ENCODE measurements at places on chromosomes 1 and 21. TPM values are rescaled to one million over a fixed set of nuclear protein-coding genes. Genes with fewer than 3 reads are reported as not detected.

POU3F1 gene
- total RNA-seq = not detected

- no peak for DNase-seq
Observed at GRCh38 chr1:5667513-5668325, 324.5 kb downstream of the NPHP4 start.

DNA sequence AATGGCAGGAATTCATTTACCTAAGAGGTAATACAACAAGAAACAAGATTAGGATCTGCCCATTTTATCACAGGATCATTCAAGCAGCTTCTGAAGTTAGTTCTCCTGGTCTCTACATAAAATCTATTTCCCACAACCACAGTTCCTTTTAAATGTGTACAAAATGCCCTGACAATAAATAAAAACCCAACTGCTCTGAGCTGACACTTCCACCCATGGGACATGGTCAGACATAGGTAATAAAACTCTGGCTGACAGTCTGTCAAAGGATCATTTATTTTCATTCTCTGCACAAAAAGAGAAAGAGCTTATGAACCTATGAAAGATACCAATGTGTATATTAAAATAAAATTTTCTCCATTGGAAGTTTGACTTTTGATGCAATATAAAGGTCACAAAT is 145.4 kb upstream of the PALMD start:
- DNase-seq = no peak

GRCh38 chr1:213138391-213138790 is 87.3 kb downstream of the RPS6KC1 start:
- no peak for DNase-seq

GRCh38 chr1:115041654-115042053 is 12.0 kb downstream of the TSHB start:
- no peak for DNase-seq

- DNase-seq = no peak
Observed at GRCh38 chr1:28290851-28291250, 31.5 kb downstream of the SESN2 start.

- no peak for DNase-seq
Observed at GRCh38 chr1:203175237-203175826, at the start of gene MYBPH. MYBPH (minus strand) TSS chr1:203175826; CDS start chr1:203175755, 71 bp downstream.

Measured in heart left ventricle (tissue), 16 donors.